ENCODE measurements at places on chromosomes 4 and X.
A peak's percentile ranks its signal among the peaks of the same experiment; 100 is the strongest.

GRCh38 chrX:16892504-16893362, 22.6 kb upstream of the RBBP7 start:
- peak; percentile 34 for DNase-seq

DNA sequence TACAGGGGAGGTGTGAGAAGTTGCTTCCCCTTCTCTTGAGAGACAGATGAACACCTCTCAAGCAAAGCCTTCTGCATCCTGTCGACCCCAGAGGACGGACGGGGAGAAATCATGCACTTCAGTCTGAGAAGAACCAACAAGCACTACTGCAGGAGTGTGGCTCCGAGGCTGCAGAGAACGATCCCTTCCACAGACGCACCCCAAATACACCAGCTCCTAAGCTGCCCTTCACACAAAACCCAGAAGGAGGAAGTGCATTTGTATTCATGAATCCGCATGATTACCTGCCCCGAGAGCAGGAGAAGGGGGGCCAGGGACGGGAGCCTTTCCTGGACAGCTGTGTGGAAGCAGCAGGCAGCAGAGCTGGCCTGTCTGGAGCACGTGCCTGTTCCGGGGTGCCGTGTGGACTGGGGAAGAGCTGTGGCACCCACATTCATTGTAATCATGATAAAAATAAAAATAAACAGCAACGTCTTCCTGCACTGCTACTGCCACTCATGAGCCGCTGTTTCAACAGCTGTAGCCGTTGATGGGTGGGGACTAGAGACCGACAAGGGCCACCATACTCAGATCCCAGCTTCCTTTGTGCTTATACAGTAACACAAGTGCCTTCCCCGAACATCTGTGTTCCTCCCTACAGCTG, 42.9 kb downstream of the ACSL1 start:
- no peak for DNase-seq

GRCh38 chr4:39825741-39826231, 127.8 kb downstream of the UBE2K start:
- DNase-seq: no peak

DNA sequence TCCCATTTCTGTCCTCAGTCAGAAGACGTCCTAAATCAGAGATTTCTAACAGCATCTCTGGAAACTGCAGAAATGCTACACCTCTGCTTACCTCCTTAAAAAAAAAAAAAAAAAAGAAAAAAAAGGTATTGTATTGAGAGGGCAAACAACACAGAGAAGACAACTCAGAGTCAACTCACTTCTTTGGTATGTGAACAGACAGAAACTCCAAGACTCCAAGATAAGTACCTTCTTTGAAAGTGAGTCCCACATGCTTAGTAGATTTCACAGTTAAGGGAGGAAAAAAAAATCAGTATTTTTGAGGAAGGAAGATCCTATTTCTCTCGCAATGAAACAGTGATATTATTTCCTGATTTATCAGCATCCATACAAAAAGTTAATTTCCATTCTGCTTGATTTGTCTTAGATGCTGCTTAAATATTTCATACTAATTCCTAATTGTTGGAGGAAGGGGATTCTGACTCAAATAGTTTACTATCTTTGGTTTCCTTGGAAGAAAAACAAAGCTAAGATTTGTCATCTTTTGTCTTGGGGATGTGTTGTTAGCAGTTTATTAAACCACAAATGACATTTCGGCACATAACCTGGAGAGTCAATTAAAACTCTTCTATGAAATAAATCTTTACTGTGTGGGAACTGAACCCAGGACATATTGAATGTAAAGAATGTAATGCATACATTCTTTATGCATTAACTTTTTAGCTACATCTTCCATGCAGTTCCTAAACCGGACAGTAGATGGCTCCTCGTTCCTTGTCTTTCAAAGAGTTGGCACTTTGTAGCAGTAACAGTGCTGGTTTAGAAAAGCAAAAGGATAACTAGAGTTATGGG, 4.7 kb downstream of the RASGEF1B start:
- peak; percentile 78 for DNase-seq

GRCh38 chr4:151798678-151799416, 38.0 kb upstream of the GATB start:
- no peak for DNase-seq

DNA sequence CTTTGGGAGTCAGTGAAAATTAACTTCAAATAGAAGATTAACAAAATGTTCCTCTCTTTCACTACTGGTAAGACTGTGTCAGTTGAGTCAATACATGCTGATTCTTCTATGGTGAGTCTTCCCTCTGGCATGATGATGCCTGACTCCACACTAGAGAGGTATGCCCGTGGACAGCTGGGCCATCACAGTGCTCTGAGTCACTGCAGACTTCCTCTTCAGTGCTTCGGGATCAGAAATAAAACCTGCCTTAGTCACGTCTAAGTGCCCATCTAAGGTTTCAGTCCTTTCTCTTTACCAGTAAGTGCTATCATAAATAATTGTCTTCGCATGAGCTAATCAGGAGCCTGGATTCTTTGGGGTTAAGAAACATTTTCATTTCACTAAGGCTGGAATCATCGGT, 1.6 kb upstream of the ASB5 start:
- peak; percentile 99 for DNase-seq

GRCh38 chr4:186500721-186501304, 54.6 kb downstream of the MTNR1A start:
- DNase-seq: no peak
